Muscle of arm (tissue), 14 donors: ENCODE measurements at places on chromosomes 11 and 22. TPM values are rescaled to one million over a fixed set of nuclear protein-coding genes. Genes with fewer than 3 reads are reported as not detected.

The SLC35E4 gene
- polyA plus RNA-seq: 2.1 TPM

The KCNQ1 gene
- polyA plus RNA-seq: 2.1 TPM

The TRIM29 gene
- polyA plus RNA-seq: 0.79 TPM

The OR4D5 gene
- not detected for polyA plus RNA-seq

The SCN2B gene
- polyA plus RNA-seq: 5.0 TPM

The TSPAN18 gene
- polyA plus RNA-seq: 67.7 TPM

The PLXNB2 gene
- polyA plus RNA-seq: 68.8 TPM

The OR4C3 gene
- polyA plus RNA-seq: not detected

The ELMOD1 gene
- 4.4 TPM for polyA plus RNA-seq

The MMP3 gene
- polyA plus RNA-seq: not detected

The OR51B5 gene
- polyA plus RNA-seq: not detected

The ANKK1 gene
- not detected for polyA plus RNA-seq

The SLC22A12 gene
- polyA plus RNA-seq: not detected

The MYO7A gene
- polyA plus RNA-seq: 3.5 TPM

The PLAAT5 gene
- polyA plus RNA-seq: not detected

The FAM83F gene
- polyA plus RNA-seq: 0.11 TPM

The TMPRSS13 gene
- 3.6 TPM for polyA plus RNA-seq

The FXYD6 gene
- not detected for polyA plus RNA-seq

The MUC5AC gene
- polyA plus RNA-seq: 0.09 TPM
